Panc1 (cell line): ENCODE measurements at places on chromosomes 5 and 9.

DNA sequence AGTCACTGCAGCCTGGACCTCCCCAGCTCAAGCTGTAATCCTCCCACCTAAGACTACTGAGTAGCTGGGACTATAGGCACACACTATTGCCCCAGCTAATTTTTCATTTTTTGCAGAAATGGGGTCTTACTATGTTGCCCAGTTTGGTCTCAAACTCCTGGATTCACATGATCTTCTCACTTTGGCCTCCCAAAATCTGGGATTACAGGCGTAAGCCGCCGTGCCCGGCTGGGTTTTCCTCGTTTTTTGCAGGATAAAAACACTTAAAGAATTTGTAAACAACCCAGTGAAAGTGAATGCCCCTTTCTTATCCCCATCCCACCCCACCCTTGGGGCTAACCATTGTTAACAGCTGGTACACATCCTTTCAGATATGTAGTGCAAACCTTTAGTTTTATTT, 7.7 kb downstream of the CLTB start:
- no peak for DNase-seq

DNA sequence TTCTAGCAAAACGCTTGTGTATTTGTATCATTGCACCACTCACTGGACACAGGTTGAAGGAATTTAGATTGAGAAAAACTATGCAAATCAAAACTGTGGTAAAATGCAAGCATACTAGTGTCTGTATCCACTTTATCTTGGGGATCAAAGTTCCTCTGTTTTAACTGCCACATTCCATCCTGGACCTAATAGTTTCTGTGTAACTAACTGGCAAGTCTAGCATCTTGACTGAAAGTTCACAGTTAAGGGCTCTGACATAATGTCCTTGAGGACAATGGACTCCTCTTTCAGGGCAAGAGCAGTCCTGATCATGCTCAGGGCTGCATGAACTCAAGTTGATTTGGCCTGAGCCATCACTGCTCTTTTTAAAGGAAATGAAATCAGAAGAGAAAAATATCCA, 30.7 kb downstream of the NFIB start:
- DNase-seq = no peak

DNA sequence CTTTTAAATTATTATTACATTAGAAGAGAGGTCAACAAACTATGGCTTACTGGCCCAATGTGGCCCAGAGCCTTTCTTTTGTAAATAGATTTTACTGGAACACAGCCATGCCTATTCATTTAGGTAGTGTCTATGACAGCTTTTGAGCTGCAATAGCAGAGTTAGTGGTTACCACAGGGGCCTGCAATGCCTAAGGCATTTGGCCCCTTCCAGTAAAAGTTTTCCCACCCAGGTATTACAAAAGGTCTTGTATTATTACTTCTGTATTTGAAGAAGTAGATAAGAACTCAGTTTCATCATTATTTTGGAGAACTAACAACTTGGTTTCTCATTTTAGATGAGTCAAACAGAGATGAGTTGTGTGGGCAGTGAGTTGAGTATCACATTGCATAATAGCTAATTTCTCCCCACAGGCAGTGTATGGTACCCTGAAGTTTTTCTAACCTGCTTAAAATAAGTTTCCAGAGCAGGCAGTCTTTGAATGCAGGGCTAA, 9.5 kb downstream of the MTRR start:
- no peak for DNase-seq

DNA sequence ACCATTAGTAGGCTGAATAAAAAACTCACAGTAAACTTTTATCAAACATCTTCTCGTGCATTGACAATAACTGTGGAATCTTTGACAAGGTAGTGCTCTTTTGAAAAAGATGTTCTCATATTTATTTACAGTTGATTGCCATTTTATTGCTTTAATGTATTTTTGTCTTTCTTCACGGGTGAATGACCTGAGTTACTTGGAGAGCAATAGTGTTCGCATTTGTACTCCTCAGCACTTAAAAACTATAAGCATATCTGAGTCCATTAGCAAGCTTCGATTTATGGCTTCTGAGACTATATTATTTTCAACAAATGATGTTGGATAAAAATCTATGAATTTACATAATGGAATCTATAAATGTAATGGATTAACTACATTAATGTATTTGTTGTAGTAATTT, 1012.3 kb downstream of the CDH9 start:
- DNase-seq = no peak

DNA sequence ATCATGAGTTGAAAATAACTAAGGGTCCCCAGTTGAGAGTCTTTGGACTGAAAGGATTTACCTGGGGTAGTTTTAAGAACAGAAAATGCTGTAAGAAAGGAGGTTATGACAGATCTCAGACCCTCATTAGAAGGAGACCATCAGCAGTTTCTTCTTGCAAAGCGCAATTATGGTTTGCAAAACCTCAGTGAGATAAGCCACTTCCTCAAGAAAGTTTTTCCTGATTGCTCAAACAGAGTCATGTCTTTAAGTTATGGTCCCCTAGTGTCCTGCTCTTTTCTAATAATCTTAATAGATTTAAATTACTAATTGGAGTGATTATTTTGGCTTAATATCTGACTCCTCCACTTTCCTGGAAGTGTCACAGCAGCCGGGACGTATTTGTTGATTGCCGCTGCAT, 293.2 kb upstream of the KLF4 start:
- no peak for DNase-seq

GRCh38 chr9:13991395-13991794, 322.5 kb downstream of the NFIB start:
- no peak for DNase-seq

DNA sequence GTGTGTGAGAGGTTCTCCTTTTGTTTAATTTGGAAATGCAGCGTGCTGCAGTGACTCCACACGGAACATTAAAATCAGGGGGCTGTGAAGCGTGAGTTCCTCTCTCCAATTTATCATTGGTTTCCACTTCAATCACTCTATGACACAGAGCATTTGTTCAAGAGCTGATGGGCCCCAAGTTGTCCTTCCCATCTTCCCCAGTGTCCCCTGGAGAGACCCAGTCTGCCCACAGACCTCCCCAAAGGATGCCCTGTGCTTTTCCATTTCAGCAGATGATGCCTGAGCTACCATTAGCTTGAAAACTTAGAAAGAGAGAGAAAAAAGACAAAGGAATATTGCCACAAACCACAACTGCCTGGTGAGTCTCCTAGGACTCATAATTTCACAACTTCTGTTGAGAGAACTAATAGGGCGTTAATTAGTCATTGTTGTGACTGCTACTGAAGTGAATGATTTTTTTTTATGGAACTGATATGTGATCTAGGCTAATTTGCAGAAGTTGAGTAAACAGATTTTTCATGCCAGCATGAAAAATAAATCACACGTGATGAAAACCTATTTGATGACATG, 772.7 kb downstream of the SEMA5A start:
- DNase-seq = no peak

DNA sequence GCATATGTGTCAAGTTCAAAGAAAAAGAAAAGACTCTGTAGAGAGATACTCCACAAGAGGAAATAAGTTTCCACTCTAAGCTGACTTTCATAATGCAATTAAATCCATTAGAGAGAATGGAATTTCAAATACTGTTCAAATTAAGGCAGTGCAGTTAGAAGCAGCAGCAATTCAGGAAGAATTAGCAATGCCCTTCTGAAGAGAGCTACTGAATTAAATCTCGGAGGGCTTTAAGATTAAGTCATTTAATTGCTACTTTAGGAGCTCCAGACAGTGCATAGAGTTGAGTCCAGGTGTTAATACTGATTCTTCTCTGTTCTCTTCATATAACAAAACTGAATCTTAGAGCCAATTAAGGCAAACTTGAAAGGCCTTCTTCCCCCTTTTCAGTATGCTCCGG, 8.5 kb downstream of the CDH12 start:
- no peak for DNase-seq

DNA sequence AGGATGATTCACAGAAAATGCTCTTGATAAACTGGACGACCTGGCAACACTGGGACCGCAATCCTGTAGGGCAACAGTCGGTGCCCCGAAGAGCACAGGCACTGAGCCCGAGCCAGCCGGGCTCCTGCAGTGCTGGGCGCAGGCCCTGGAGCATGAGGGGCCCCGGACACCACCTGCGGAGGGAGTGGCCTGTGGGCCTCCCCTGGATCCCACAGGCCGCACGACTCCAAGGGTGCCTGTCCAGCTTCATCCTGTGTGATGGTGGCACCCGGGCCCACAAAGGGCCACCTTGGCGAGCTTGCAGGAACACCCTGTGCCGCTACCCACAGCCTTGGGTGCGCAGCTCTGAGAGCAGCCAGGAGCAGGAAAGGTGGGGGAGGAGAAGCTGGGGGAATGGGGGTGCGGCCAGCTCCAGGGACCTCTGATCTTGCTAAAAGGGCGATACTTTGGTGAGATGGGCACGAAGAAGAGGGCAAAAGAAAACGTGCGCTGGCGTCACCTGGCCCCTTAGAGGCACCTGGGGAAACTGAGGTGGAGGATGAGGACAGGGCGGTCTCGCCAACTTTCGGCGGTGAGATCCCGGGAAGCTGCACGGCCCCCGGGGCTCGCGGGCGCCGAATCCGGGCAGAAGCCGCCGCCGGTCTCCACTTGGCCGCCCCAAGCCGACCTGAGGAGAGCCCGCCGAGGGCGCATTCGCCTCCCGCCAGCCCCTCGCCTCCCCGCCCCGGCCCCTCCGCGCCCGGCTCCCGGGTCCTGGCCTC, 722 bp downstream of the TBC1D9B start:
- DNase-seq = no peak

DNA sequence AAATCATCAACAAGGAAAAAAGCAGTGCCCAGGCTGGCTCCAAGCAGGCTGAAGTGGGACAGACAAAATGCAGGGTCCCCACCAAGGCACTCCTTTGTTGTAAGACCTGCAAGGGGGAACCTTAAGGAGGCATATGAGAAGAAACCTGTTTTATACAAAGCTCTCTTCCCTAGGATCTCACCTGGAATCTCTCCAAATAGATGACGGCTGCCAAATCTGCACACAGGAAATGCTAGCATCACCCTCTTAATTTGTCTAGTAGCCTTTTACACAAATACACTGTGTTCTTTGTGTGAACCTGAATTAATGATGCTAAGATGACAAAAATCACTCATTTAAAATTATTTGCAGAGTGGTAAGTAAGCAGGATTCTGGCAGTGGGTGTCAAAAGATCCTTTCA, 280.2 kb downstream of the SPOCK1 start:
- no peak for DNase-seq

DNA sequence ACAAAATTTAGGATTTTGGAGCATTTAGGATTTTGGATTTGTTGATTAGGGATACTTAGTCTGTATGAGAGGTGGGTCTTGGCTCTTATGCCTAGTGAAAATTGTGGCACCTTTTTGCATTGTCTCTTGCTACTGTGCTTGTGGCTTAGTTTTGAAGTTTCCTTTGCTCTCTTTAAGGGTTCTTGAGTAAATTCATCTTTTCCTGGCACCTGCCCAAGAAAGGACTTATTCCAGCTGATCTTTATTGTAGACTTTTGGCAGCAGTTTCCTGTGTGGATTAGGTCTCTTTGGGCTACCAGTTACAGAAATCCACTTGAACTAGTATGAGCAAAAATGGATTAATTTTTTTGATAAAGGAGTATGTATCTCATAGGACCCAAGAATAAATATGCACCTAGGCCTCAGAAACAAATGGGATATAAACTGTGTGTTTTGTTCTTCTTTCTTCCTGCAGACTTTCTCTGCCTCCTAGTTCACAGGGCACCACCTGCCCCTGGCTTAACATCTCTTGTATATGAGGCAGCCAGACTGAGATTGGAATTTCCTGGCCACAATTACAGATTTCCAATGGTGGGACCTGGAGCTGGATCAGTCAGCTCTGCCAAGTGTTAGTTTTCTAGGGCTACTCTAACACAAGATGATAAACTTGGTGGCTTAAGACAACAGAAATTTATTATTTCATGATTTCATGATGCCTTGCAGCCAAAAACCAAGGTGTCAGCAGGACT, 44.6 kb downstream of the FOCAD start:
- no peak for DNase-seq

GRCh38 chr5:76657683-76658311, 34.6 kb upstream of the F2RL2 start:
- no peak for DNase-seq

GRCh38 chr9:36289836-36290435, 31.7 kb upstream of the GNE start:
- DNase-seq = no peak

- no peak for DNase-seq
Measured at GRCh38 chr9:87658511-87658910, 67.4 kb upstream of the CTSL start.

- no peak for DNase-seq
Measured at GRCh38 chr9:133320421-133320881, 15.5 kb downstream of the SURF6 start.

GRCh38 chr9:134800791-134801339, 79.7 kb upstream of the FCN2 start:
- DNase-seq = no peak

GRCh38 chr5:43609752-43610151, 6.8 kb downstream of the NNT start:
- no peak for DNase-seq

DNA sequence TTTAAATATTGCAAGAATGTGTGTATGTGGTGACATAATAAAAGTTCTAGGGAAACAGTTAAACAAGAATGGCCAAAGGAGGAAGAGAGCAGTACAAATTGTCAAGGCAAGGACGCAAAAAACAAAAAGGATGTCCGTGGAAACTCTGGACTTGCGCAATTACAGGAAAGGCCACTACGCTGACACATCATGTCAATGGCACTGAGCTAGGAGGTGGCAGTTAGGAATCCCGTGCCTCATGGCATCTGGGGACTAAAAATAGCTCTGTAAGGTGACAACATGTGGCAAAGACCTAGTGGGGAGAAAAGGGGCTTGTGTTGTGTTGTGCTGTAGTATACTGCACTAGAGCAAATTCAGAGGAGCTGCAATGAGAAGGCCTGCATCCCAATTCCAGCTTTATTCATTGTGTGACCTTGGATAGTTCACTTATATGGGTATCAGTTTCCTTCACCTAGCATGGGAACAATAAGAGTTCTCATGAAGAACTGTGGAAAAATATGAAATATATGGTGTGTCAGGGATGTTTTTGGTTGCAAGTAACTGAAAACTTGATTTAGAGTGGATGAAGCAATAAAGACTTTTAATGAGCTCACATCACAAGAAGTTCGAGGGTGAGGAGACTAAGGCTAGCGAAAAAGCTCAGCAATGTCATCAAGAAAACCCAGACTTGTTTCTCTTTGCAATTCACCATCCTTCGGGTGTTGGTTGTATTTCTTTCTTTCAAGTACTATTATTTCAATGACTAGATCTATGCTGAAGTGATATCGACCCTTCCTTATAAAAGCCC, 124.1 kb upstream of the STC2 start:
- DNase-seq = peak; percentile 28

- DNase-seq = no peak
Measured at GRCh38 chr9:35510754-35511428, 21.0 kb downstream of the RUSC2 start.
